Fibroblast of upper back skin (primary cell): ENCODE measurements at places on chromosomes 7 and 10.

DNA sequence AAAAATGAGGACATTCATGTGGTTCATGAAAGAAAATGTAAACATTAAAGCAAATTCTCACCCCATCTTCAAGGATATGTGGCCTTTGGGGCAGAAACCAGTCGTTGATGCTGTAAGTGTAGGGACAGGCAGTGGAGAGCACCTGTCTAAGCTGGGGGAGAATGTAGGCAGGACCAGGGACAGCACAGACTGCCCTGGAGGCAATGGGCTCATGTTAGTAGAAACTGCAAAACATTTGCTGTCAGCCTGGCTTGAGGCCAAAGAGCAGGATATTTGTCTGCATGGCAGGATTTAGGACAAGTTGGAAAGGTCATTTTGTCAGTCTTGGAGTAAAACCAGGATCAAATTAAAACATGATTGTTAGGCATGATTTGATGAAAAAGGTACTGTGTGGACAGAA is 211.6 kb upstream of the AGK start:
- no peak for DNase-seq

DNA sequence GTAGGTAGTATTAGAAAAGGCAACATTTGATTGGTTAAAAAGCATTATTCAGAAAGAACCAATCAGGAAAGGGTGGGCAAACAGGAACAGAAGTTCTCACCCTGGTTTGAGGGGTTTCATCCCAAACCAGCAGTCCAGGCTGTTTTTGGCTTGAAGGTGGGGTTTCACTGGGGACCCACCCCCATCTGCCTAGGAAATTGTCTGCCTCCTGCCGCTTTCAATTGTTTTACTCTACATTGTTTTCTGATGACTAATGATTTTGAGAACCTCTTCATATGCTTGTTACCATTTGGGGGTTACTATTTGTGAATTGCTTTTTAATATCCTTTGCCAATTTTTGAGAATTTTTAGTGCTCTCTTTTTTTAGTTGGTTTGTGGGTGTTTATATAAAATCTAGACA is 3.3 kb upstream of the PCBD1 start:
- DNase-seq: peak; percentile 57

- no peak for DNase-seq
Measured at GRCh38 chr7:110698576-110698975, 392.4 kb upstream of the LRRN3 start.

DNA sequence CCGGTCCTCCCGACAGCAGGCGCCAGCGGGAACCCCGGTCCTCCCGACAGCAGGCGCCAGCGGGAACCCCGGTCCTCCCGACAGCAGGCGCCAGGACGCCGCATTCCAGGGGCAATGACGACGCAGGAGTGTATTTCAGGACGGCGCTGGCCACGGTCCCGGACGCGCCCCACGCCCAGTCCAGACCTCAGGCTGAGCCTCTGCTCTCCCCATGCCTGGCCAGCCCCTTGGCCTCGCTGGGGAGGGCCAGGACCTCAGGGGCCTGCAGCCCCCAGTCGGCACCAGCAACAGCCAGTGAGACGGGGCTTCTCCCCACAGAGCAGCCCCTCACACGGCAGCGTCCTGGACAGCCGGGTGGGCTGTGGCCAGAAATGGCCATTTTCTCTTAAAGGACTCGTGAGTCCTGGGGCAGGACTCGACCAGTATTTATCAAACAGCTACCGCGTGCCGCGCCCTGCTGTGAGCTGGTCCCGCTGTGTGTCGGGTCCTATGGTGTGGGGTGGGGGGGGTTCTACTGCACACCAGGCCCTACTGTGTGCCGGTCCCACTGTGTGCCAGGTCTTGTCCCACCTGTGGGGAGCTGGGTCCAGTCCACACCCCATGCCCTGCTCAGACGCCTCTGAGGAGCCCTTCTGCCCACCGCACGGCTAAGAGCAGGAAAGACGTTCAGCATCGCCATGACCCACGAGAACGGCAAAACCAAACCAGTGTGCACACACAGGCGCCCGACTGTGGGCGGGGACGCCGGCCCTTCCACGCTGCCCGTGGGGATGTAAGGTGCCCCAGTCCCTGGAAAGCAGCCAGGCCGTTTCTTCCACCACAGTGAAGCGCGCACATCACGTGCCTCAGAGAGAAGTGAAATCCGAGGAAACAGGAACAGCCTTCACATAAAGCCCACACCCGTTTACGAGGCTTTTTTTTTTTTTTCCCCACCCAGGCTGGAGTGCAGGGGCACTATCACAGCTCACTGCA is 33.3 kb downstream of the GET4 start:
- peak; percentile 34 for DNase-seq

DNA sequence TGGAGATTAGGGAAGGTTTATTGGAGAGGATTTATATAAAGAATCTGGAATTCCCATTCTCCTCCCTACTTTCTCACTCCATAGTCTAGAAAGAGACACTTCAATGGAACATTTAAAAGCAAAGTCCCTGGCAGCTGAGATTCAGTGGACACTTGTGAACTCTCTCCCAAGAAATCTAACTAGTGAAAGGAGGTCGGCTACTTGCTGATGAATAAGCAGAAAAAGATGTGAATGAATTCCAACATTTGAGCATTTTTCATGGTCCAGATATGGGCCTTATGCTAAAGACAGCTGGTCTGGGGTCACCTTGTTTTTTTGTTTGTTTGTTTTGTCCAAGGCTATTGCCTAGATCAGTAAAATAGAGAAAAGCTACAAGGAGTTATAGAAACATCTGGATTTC is 141.1 kb upstream of the LRRTM3 start:
- peak; percentile 40 for DNase-seq

DNA sequence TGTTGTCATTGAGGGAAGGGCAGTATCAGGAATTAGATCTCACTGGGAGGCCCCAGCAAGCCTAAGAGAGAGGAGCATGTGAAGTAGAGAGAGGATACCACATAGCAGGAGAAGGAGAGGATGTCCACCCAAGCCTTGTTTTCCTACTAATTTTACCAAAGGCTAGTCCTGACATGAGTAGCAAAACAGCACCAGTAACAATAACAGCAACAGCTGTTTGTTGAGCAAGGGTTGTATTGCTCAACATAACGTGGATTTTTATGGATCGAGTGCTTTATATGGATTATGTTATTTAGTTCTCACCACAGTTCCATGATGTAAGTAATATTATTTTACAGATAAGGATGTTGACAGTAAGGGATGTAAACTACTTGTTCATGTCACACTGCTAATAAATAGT is 135.2 kb upstream of the DLX6 start:
- no peak for DNase-seq

DNA sequence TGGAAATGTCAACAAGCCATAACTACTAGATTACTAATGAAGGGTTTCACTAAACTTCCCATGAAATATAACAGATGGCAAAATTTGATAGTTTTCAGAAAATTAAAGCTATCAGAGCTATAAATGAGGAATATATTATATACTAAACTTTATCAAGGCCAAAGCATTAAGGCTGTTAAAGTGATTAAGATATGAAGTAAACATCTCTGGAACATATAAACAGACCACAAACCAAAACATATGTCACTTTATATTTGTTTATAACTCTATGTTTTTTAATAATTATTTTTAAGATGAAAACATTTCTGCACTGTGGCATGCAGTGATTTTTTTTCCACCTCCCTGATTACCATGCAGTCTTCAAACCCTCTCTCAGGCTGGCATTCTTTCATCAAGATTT is 120.2 kb downstream of the REEP3 start:
- no peak for DNase-seq

DNA sequence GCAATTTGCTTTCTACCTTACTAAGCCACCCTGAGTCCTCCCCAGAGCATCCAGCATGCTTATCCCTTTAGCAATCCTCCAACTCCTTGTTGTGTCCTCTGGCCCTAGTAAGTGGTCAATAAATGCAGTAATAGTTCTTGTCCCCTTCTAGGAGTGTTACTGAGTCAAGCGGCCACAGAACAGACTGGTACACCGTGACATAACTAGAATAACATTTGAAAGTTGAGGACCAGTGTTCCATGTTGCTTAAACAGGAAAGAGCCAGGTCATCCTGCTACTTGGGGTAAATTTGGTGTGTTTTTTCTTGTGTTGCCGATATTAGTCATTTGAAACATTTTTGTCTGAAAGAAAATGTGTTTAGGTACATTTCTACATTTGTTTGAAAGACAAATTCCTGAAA is 4.8 kb upstream of the CDK6 start:
- DNase-seq: no peak

- DNase-seq: peak; percentile 81
Measured at GRCh38 chr7:36291387-36292316, 98.0 kb upstream of the ANLN start.

DNA sequence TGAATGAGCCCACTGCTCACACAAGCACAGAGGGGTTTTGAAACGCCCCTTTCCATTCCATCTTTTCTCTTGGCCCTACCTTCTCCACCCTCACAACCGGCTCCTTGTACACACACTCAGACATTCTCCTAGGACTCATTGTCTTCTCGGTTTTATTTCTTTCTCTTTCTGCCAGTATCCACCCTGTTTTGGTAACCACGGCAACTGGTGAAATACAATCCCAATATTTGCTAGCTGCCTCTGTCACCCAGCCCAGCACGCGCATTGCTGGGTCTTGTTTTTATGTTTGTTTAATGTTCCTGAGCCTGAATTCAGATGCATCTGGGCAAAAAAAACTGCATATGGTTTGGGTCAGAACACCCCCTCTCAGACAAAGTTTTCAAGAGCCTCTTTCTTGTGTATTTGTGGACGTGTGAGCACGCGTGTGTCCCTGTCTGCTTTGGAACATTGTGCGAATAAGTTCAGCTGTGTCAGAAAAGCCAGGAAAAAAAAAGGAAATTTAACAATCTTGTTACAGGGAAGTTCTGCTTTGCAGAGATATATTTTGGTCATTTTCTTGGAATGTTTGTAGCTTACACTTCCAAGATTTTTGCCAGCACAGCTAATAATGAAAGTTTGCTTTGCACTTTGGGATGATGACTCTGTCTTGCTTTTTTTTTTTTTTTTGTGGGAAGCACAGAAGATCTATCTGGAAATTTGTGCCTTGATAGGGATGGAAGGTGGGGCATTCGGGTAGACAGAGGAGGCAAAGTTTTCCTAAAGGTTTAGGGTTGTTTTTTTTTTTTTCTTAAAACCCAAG is 225.9 kb downstream of the TRIL start:
- DNase-seq: peak; percentile 47

DNA sequence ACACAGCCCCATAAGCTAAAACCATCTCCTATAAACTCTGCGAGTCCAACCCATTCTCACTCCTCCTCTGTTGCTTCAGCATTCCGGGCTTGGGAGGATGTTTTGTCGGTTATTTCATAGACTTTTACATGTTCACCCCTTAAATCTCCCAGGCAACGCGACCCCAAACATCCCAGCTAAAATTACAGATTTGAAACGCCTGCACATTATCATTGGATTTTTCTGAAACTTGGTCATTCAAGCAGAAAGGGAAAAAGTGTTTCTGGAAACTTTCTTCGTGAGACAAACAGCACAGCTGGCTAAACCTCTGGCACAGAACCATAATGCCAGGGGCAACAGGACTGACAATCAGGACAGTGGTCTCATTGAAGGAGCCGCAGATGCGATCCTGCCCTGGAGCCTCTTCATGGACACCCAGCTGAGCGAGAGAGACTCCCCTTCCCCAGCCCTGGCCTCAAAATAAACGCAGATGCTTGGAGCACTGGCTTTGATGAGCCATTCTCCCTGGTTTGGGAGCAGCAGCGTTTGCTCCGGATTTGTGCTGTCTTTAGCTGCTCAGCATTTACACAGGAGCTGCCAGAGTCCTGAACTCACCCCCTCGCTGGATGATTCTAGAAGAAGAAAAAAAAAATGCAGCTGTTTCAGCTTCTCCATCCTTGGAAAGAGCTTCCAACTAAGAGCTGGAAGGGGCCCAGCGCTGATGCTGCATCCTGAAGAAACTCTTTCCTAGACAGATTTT is 30.1 kb downstream of the AFAP1L2 start:
- DNase-seq: peak; percentile 53

GRCh38 chr10:91210014-91210413 is 10.4 kb upstream of the PCGF5 start:
- DNase-seq: no peak

- DNase-seq: no peak
Measured at GRCh38 chr10:35342183-35342753, 6.0 kb downstream of the CCNY start.

DNA sequence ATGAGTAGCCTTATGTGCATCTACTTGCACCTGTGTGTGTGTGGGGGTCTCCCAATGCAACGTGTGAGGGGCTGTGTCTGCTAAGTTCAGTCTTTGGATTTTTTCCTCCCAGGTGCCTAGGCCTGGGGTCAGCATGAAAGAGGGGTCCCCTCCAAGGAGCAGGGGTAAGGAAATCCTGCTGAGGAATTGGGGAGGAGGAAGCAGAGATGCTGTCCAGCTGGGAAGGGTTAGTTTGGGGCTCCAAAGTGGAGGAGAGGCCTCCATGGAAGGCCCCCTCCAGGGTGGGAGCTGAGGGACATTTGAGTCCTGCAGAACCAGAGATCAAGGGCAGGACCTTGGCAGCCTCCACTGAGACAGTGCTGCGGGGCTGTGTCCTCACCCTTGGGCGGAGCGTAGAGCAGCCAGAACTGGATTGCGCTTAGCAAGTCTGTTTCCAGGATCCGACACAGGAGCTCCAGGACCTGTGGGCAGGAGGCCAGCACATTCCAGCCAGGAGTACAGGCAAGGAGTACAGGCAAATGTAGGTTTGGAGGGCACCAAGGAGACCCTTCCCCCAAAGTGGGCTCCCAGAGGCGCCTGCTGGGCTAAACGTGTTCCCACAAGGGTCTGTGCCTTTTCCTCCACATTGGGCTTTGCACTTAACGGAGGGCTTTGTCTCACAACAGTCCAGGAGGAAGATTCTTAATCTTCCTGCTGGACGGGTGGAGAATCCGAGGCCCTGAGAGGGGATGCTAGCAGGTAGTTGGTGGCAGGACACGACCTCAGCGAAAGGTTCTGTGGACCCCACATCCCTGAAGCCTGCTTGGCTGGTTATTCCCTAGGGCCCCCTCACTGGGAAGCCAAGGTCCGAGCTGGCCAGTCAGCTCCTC is 10.1 kb downstream of the TBATA start:
- no peak for DNase-seq

DNA sequence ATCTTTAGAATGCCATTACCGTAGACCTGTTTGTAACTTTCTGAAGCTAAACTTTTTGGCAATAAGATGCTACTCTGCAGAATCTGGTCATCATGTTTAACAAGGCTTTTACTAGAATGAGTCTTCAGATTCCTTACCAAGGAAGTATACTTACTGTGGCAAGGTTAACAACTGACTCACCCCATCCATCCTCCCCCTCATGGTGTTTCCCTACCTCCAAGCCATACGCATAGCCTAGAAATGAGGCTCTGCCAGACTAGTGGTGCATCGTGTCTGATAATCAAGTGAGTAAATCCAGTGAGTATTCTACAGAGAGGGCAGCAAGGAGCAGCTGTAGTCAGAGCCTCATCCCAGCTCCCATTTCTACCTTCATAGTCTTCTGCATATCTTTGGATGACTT is 223.6 kb downstream of the IPMK start:
- DNase-seq: peak; percentile 89
